Stimulated activated naive B cell treated with anti-CD40 and anti-IgM and Interleukin-4, amounts not matched to agents 10 μg/mL and 1 μg/mL and 100 μg/mL, for 72 hours (primary cell): ENCODE measurements at places on chromosomes 2 and 18.

DNA sequence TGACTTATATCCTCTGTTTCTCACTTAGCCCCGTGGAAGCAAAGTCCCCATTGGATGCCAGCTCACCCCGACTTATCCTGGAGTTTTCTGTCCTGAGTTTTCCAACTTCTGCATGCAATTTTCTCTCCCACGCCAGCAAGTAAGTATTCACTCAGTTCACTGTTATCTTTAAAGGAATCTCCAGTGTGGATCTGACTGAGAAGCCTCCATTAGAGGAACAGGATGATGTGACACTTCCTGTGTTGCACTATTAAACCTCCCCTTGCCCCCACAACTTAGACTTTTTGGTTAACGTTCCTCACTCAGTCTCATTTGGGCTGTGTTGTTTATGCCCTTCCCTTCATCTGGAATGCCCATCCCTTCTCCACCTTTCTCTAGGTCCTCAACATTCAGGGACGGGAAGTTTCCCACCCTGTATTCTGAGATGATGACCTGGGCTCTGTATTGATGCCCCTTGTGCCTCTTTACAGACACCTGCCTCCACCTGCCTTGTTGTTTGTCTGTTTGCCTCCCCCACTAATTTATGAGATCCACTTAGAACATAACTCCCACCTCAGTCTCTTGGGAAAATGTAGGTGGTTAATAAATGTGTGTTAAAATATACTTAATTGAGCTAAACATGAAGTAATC lies 536.1 kb upstream of the RAB6C start:
- DNase-seq, result no peak

- no peak for DNase-seq
Measured at GRCh38 chr2:47230418-47230817, 75.3 kb upstream of the STPG4 start.

GRCh38 chr2:4265936-4266335 lies 562.6 kb downstream of the DCDC2C start:
- no peak for DNase-seq

- DNase-seq, result no peak
Measured at GRCh38 chr2:56379066-56379465, 195.3 kb downstream of the CCDC85A start.

DNA sequence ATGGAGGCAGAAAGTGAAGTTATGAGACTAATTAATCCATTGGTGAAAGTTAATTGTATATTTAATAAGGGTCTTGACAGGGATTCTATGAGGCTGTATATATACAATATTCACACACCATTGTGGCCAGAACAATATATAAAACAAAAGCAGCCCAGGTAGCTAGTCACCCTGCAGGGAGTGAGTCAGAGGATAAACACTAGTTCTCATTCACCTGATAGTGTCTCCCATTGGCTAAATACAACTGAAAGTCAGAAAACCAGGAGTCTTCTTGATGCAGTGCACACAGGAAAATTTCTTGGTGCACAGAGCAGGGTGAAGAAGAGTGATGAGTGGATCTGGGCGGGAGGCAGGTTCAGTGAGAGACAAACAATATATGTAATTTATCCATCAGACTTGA lies 465.2 kb downstream of the ERBB4 start:
- no peak for DNase-seq

DNA sequence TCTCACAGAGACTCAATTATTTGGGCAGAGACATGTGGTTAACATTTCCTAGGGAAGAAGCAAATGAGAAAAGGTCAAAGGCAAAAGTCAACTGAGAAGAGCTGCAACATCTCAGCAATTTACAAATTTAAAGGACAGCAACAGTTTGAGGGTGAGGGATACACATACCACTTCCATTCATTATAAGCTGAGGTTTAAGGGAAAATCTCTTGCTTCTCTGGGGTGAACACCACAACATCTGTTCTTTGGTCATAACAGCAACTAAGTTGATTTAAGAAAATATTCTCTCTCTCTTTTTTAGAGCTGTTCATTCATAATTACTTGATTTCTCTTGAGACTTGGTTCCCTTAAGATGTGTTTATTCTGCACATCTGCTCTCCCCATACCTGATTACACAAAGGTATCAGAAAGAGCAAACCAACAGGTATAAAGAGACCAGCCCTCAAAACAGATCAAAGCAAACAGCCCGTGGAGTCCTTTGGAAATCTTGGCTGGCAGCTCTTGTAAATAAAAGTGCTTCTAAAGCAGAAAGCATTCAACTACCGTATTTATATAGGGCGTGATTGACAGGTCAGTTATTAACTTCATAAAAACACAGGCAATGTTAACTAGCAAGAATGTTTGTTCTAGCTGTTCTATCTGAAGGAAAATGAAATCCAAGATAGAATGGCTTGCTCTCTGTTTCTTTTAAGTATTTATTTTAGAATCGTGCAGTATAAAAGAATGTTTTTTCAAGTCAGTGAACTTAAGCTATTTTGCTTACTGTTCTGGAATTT lies 132.8 kb downstream of the THADA start:
- DNase-seq, result no peak

DNA sequence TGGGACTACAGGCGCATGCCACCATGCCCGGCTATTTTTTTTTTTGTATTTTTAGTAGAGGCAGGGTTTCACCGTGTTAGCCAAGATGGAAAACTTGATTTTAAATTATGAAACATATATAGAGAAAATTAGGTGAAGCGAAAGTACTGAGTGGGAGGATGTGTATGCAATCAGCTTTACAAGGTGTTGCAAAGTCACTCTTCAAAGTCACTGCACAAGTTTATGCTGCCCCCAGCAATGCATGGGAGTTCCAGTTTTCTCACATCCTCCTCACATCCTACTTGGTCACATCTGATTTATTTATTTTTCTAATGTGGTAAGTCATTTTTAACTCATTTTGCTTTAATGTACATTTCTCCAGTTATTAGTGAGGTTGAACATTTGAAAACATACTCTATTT lies 49.2 kb upstream of the CHN1 start:
- no peak for DNase-seq

DNA sequence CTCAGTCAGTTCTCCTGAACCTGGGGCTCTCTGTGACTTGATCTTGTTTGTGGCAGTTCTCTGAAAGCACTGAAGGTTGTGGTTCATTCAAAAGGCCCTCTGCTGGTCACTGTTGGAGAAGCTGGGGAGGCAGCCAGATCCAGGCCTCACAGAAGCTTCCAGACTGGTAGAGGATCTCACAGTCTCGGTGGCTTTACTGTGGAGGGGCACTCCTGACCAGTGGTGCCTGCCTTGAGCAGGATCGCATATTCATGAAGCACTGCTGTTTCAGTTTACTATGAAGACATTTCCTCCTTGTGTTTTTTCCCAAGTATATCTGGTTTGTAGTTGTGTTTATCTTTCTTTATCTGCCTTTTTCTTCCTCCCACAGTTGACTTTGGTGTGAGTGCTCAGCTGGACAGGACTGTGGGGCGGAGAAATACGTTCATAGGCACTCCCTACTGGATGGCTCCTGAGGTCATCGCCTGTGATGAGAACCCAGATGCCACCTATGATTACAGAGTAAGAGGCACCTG lies 133.9 kb downstream of the MAP4K4 start:
- DNase-seq, result peak; percentile 52

DNA sequence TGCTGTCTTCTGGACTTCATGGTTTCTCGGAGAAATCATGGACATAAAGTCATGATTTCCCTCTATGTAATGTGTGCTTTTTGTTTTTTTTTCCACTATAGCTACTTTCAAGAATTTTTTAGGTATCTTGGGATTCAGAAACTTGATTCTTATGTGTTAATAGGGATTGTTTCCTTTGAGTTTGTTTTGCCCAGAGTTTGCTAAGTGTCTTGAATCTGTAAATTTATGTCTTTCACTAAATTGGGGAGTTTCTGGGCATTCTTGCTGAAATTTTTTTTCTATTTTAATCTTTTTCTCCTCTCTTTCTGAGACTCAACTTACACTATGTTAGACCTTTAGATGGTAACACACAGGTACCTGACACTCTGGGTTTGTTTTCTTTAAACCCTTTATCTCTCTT lies 182.7 kb downstream of the LAMA1 start:
- no peak for DNase-seq

DNA sequence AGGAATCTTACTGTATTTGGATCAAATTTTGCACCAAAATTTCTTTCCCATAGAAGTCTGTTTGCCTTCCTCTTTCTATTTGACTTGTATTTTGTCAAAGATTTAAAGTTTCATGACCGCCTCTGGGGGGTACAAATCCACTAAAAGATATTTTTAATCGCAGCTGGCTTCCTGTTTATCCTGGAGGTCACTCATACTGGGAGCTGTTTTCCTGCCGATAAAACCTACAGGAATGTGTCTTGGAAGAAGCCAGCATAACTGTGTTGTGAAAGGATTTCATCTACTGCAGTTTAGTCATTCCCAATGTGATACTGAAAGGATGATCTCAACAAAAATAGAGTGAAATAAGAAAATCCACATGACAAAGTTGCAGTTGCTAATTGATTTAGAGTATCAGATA lies 184.0 kb downstream of the RIT2 start:
- DNase-seq, result no peak

DNA sequence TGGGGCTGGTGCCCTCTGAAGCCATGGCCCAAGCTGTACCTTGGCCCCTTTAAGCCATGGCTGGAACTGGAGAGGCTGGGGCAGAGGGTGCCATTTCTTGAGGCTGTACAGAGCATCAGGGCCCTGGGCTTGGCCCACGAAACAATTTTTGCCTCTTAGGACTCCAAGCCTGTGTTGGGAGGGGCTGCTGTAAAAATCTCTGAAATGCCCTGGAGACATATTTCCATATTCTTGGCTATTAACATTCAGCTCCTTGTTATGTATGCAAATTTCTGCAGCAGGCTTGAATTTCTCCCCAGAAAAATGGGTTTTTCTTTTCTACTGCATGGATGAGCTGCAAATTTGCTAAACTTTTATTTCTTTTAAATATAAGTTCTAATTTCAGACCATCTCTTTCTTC lies 834.0 kb downstream of the DSC3 start:
- no peak for DNase-seq
